Activated T-cell treated with anti-CD3 and anti-CD28 coated beads for 1 hour (primary cell): ENCODE measurements at places on chromosomes 16 and 17.

DNA sequence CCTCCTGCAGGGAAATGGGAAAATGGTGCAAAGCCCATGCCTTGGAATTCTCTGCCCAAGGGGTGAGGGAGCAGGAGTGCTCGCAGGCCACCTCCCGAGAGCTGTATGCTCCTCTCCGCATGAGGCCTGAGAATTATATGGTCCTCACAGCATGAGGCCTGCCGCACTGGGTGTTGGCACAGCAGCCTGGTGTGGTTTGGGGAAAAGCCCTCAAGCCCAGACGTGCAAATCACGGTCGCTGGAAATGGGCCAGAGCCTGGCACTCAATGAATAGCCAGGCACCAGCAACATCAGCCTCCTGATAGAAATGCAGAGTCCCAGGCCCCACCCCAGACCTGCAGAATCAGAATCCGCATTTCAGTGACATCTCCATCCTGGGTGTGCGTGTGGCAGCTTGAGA is 156.4 kb upstream of the FOXF1 start:
- DNase-seq: no peak

- no peak for DNase-seq
Observed at GRCh38 chr16:12826559-12826958, 22.9 kb upstream of the CPPED1 start.

GRCh38 chr17:48002916-48003416 is 32.1 kb downstream of the CDK5RAP3 start:
- no peak for DNase-seq

DNA sequence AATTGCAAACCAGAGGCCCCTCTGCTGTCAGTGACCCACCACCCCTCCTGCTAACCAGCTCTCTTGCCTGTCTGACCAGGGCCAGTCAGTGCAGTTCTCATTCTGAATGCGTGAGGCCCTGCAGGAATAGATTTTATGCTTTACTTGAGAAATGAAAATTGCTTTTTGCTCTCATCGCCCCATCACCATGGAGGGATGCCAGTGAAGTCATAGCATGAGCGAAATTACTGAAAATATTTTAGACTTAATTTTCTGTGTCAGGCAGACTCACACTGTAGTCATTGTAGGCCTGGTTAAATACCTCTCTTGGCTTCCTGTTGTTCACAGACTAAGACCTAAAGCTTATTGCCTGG is 490.5 kb upstream of the CDH5 start:
- DNase-seq: no peak

DNA sequence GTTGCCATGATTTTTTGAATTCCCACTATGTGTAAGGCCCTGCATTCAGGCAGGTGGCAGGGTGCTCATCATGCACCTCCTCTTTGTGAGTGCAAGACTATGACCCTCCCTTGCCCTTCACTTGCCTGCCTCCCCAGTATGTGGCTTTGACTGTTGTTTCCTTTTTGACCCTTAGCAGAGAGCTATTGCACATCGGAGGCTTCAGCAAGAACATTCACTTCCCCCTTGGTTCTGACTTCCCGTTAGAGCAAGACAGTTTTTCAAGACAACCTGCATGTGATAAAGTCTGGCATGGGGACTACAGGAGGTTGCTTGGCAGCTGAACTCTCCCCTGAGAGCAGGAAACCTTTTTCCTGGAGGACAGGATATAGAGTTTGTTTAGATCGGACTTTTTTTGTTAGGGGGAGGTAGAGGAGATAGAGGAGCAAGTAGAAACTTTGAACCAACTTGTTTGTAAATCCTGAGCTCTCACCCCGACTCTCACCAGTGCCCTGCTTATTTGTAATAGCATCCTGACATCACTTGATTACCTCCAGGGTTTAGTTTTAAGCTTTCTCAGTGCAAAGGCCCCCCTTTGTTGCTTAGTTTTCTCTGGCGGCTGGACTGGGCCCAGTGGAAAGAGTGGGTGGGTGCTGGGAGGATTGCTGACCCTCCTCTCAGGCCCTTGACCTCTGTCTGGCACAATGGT is 34.3 kb downstream of the LIMD2 start:
- DNase-seq: no peak

GRCh38 chr16:56300242-56300623 is 108.9 kb downstream of the GNAO1 start:
- no peak for DNase-seq

GRCh38 chr16:57562066-57562465 is 19.6 kb downstream of the ADGRG5 start:
- no peak for DNase-seq

DNA sequence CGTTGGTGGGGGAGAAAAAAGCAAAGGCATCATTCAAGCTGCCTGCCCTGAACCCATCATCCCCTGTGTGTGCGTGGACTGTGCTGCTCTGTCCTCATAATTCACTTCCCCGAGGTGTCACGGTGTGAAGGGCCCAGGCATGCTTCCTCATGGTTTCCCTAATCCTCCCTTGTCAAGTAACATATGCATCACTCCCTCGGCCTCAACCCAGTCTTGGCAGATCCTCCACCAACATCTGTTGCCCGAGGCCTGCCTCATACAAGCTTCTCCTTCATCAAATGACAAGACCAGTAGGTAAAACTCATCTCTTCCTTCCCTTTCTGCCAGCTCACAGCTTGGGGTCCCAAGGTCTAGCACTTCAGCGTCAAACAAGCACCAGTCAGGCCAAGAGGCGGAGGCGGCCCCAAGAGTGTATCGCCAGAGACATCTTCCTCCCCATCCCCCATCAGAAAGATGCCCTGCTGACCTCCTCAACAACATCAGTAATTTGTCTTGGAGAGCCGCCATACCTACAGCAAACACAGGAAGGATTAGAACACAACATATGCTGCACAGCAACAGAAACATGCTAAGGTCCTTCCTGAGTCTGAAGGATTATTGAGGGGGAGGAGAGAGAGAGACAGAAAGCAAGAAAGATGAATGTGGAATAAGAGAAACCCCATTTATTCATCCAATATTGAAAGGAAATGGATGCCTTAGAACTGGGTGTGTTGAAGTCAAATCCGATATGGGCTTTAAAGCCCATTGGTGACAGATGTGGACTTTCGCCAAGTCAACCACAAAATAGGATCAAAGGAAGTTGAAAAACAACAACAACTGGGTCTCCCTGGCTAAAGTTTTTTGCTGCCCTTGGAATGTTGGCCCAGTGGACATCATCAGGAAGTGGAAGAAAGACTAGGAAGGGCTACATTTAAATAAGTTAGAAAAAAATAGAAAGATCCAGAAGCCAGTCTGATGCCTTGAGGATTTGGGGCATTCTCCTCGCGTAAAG is 38.4 kb downstream of the SOX9 start:
- DNase-seq: no peak

DNA sequence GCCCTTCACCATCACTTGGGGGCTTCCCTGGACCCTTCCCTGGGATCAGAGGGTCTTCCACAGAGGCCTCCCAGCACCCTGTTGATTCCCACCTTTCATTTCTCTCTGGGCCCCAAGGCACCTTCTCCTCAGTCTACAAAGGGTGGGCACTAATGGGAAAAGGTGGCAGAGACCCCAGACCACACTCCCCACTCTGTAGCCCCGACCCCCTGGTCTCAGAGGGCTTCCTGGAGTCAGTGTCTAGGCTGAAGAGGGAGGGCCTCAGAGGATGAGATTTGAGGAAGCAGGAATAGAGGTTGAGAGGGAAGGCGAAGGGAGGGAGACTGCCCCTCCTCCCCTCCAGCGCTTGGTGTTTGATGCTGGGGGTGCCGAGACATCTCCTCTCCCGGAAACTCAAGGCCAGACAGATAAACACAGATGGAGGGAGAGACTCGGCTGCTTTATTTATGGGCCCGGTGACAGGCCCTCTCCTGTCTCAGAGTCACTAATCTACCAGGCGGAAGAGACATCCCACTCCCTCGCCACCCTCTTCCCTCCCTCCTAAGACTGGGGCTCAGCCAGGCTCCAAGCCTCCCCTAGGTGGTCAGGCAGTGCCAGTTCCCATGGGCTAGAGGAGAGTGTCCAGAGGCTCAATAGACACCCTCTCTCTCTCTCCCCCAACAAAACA is 18.5 kb upstream of the SP2 start:
- no peak for DNase-seq

GRCh38 chr16:22188595-22189442 is 17.3 kb upstream of the EEF2K start:
- DNase-seq: peak; percentile 49

DNA sequence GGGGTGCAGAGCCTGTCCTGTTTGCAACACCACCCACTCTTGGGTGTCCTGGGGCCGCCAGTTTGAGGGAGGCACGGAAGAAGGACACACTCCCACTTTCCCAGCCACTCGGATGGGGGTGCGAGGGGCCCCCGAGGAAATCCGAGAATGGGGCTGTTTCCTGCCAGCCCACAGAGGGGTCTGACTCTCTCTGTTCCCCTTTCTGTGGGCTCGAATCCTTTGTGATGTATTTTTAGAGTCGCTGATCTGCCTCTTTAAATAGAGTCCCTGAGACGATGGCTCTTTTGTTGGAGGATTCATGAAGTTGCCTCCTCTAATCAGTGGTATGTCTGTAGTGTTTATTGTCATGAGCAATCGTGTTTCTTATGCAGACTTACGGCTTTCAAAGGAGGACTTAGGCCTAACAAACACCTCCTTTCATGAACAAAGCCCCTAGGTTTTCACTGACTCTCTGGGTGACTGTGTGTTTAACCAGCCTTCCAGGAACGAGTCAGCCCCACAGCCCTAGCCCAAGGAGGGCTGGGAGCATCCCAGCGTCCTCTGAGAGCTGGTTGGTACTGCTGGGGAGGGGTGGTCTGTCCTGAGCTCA is 29.1 kb downstream of the CIBAR2 start:
- no peak for DNase-seq

- DNase-seq: no peak
Observed at GRCh38 chr16:3046641-3047386, 453 bp downstream of the MMP25 start.

DNA sequence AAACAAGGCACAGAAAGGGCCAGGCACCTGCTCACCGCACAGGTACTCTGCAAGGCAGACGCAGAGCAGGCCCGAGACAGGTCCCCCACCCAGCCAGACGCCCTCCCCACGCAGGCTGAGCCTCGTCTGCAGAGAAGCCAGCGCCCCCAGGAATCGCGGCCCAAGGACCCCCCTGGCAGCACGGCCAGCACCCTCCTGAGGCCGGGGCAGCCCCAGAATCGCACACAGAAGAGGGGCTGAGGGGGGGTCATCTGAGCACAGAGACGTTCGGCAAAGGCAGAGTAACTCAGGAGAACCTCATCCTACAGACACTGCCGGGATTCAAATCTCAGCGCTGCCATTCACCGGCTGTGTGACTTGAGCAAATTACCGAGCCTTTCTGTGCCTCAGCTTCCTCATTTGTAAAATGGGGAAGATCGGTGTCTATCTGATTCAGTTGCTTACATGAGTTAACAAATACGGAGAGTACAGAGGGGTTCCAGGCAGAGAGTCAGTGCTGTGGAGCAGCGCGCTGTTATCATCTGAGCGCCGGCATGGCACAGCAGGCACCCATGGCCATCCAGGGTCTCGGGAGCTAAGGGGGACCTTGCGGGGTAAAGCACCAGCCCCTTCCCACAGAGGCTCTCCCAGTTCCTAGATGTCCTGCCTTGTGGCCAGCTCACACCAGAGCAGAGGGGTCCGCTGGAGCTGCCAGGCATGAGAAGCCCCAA is 10.4 kb downstream of the EMC6 start:
- DNase-seq: no peak

DNA sequence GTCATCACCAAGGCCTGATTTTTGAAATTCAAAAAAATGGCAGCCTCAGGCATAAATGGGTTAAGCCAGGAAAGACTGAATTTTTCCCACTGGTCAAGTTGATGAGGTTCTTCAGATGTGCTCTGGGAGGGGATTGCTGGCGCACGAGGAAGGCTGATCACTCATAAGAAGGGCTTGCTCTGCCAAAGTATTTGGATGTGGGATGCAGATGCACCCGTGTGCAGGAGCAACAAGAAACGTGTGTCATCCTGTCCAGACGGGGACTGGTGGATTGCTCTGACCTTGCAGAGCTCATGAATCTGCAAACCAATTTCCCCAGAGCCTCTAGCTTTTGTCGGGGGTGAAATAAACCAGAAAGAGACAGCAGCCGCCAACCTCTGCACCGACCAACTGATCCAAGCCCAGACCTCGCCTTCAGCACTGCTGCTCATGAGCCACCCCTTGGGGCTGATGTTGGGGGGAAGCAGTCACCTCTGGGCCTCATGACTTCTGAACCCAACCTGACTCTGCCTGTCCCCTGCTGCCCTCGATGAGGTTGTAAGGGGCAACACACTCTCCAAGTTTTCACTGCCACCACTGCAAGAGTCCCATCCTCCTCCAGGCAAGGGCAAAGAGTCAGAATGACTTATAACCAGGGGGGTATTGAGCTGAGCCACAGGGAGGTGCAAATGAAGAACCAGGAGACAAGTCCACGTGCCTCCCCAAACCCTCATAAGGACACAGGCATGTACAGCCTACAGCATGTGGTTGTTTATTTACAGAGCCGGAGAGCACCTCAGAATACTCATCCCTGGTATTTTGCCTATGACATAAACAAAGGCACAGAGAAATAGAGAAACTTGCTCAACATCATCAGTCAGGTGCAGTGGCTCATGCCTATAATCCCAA is 452.0 kb downstream of the SOX9 start:
- no peak for DNase-seq

DNA sequence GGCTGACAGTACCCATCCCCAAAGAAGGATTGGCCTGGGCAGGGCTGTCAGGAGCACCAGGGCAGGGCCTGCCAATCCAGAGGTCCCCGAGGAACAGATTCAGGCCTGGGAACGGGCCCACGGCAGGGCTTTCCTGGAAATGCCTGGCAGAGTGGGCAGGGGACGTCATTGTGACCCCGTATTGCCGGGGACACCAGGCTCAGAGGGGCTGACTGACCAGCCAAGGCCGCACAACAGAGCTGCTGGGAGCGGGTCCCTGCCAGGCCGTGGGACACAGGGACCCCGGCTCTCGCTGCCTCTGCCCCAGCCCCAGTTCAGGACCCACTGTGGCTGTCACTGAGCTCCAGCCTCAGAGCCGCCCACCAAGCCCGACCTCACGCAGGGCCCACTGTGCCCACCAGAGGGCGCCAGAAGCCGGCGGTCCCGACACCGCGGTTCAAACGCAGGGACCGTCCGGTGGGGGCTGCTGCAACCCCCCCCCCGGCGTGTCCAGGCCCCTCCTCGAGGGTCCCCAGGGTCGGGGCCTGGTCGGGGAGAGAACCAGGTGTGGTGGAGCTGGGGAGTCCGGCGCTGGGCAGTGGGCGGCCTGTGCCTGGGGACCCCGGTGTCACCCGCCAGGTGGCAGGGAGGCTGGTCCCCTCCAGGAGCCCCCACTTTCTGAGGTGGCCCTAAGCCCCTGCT is 15.2 kb upstream of the SSTR5 start:
- DNase-seq: peak; percentile 69

GRCh38 chr16:79365702-79366101 is 234.8 kb downstream of the MAF start:
- DNase-seq: no peak

- no peak for DNase-seq
Observed at GRCh38 chr17:60781880-60782412, 104.3 kb downstream of the BCAS3 start.

DNA sequence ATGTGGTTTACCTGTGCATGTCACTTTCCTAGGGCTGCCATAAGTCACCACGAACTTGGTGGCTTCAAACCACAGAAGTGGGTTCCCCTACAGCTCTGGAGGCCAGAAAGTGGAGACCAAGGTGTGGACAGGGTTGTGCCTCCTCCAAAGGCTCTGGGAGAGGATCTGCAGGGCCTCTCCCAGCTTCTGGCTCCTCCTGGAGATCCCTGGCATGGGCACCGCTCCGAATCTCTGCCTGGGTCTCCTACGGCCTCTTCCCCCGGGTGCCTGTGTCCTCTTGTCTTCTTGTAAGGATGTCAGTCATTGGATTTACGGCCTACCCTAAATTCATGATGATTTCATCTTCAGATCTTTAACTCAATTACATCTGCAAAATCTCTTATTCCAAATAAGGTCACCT is 2.5 kb upstream of the SRRM2 start:
- DNase-seq: no peak

GRCh38 chr17:79251824-79252223 is 177.2 kb downstream of the ENGASE start:
- no peak for DNase-seq
